ENCODE measurements at places on chromosomes 4 and X. TPM values are rescaled to one million over a fixed set of nuclear protein-coding genes. Genes with fewer than 3 reads are reported as not detected.

GRCh38 chr4:1511441-1512041 is 105.3 kb upstream of the NKX1-1 start:
- peak; percentile 26 for DNase-seq

- DNase-seq = no peak
These were observed 11.5 kb downstream of the NAT8L start for GRCh38 chr4:2070421-2071251.

GRCh38 chrX:153303276-153304262 is 18.0 kb downstream of the PNMA6F start:
- no peak for DNase-seq

The CHST7 gene
- total RNA-seq = 34.5 TPM

The GYG2 gene
- 0.40 TPM for total RNA-seq

- DNase-seq = no peak
These were observed 2.1 kb downstream of the MTM1 start for GRCh38 chrX:150570512-150570911.

The PRRG3 gene
- total RNA-seq = not detected

The SLC6A14 gene
- total RNA-seq = not detected

The MXRA5 gene
- total RNA-seq = under 0.01 TPM

GRCh38 chrX:34849371-34849770 is 93.2 kb upstream of the FAM47B start:
- DNase-seq = no peak

DNA sequence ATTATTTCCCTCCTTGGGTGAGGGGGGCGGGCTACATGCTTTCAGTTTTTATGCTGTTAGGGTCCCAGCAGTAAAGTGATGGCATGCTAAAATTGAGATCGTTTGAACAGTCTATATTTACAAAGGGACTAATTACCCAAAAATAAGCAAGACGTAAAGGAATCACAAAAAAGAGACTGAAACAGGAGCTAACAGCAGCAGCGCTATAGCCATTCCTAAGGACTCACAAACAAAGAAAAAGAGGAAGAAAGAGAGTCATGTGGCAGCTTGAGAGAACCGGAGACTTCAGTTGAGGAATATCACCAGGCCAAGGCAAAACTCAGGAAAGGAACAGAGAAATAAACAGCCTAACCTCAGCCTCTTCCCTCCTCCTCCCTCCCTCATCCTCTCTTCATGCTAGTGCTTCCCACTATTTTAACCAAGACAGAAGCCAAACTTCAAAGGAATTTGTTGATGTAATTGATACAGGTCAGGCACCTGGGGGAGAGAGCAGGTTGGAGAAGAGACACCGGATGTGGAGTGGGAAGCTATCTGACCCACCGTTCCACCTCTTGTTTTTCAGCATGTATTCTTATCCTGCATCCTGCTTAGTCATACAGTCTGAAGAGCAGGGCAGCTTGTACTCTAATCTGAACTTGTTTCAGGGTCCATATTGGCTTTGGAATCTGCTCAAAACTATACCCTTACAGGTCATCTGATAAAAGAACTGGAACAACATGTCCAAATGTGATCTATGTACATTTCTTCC is 383.7 kb downstream of the NAF1 start:
- no peak for DNase-seq

The ALPK1 gene
- total RNA-seq = 1.1 TPM

DNA sequence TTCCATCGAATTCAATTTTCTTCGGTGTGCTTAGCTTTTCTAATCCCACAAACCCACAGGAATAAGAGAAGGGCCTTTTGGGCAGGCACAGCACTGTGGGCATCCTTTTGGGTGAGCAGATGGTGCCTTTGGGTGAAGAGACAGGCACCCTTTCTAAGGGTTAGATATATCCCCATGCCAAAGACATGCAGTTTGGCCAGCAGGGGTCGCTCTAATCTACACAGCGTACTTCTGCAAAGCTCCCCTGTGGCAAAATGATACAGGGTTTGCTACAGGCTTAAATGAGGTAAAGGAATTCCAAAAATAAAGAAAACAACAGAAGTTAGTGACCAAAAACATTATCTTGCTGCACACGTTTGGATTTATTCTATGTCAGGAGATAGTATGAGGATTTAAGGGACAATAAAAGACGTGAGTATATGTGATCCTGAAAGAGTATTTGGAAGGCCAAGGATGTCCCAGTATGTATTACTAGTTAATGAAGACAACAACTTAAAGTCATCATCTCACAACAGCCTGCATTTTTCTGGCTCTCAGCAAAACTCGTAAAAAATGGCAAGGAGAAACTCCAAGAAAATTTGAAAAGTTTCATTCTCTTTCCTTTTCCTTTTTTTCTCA is 49.5 kb downstream of the PHEX start:
- peak; percentile 80 for DNase-seq

The RPS6KA6 gene
- total RNA-seq = 0.99 TPM

DNA sequence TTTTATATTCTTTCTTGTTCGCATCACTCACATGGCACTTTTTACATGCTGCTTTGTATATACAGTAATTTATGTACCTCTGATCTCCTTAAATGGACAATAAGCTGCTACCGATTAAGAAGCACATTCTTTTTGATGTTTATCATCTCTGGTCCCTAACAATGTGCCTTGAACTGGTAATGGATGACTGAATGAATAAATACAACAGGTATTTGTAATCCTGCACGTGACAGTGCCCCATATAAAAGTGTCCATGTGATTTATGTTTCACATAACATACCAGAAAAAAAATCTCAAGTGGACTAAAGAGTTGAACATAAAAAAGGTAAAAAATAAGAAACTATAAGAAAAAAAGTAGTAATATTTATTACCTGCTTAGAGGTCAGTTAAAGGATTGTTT is 7.7 kb upstream of the SLAIN2 start:
- DNase-seq = no peak

The VEGFC gene
- 2.4 TPM for total RNA-seq

The TLR1 gene
- 5.0 TPM for total RNA-seq

GRCh38 chr4:127446427-127446885 is 186.3 kb upstream of the INTU start:
- no peak for DNase-seq

- no peak for DNase-seq
These were observed 37.6 kb downstream of the GLUD2 start for GRCh38 chrX:121084903-121085611.

The NWD2 gene
- total RNA-seq = not detected

- no peak for DNase-seq
These were observed 995.1 kb upstream of the INTU start for GRCh38 chr4:126637706-126638105.

- no peak for DNase-seq
These were observed 18.5 kb downstream of the EPHA5 start for GRCh38 chr4:65651751-65652150.

- peak; percentile 86 for DNase-seq
These were observed 42.9 kb upstream of the INTS6L start for GRCh38 chrX:135477576-135477975.

DNA sequence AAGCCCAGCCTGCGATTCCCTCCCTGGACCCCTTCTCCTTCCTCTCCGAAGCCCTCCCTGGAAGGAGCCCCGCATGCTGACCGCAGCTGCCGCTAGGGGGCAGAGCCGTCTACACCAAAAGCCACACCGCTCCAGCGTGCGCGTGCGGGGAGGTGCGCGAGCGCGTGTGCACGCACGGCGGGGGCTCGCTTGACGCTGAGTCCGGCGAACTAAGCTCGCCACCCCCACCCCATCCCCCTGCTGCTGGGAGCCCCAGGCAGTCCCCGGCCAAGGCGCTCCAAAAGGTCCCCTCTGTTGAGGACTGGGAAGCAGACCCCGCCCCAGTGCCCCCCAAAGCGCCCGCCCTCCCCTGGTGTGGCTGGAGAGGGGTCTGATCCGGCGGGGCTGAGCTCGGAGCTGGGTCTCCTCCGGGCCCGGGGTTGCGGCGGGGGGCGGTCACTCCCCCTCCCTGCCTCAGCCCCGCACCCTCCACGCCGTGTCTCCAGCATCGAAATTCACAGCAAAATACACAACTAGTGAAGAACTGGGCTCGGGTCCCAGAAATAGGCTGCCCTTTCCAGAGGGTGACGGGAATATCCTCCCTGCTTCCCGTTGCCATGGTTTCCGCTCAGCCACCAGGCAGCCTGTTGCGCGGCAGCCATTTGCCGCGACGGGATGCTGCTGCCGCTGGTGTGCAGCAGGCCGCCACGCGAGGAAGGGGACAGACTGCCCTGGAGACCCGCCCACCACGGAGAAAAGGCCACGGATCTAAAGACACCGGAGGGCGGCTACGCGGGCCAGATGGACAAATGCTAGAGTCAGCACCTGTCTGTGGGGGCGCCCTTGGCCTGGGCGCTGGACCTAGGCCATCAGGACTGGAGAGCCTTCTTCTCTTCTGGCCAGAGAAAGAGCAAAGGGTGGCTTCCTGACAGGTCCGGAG is 11.2 kb upstream of the CCNQ start:
- DNase-seq = peak; percentile 65

DNA sequence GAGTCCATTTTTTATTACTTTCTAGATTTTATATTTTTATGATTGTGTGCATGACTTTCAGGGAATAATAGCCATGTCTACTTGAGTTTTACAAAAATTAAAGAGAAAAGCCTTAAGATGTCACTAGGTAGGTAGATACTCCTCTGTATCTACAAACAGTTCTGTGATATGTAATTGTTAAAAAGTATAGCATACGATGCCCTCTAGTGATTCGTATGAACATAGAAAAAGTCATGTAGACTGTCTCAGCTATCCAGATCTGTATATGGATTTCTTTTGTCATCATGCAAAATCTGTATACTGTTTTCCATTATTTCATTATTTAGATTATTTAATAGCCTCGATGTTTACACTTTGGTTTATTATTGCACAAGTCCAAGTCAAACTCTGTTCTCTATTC is 856.6 kb downstream of the CENPC start:
- peak; percentile 54 for DNase-seq

DNA sequence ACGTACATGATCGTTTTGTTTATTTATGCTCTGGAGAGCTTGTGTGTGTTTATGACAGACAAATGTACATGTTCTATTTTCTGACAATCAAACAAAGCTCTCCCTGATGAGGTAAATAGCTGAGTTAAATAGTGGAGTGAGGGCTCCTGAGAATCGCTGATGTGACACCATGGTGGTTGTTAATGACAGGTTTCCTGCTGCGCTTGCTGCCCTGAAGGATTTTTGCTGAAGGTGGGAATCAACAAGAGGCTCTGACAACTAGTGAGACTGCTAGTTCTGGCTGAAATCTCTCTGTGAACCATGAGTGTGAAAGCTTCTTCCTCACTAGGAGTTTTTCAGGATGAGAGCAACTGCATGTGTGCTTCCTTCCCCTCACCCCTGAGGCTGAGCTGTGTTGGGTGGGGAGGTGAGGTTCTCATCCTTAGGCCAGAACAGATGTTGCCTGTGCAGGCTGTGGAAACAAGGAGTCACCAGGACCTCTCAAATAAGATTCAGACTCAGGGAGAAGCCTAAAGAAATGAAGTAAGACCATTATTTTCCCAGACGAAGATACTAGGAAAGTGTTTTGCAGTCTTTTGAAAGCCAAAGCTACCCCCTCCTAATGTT is 173.4 kb upstream of the JADE1 start:
- DNase-seq = no peak

The KLB gene
- total RNA-seq = under 0.01 TPM

- peak; percentile 71 for DNase-seq
These were observed at the start of gene SMIM10 for GRCh38 chrX:134990801-134991481. Gene SMIM10, plus strand, starts transcription at chrX:134990991. Its CDS starts 105 bp downstream, at chrX:134991096.

The NPNT gene
- total RNA-seq = under 0.01 TPM

- DNase-seq = no peak
These were observed 26.4 kb upstream of the ELOVL6 start for GRCh38 chr4:110224812-110225211.

DNA sequence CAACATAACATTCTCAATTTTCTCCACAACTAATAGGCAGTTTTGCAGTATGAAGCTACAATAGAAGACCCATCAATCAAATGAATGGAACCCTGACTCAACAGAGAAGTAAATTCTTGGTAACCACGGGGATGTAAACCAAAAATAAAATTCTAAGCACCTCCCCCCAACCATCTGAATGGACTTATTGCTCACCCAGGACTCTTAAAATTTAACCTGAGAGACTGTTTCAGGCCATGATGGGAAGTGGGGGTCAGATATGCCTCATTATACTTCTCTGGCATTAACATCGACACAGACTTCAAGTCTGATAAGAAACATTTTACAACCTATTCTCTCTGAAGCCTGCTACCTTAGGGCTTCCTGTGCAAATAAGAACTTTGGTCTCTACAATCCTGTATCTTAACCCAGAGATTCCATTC is 620.9 kb downstream of the TLL1 start:
- DNase-seq = no peak

DNA sequence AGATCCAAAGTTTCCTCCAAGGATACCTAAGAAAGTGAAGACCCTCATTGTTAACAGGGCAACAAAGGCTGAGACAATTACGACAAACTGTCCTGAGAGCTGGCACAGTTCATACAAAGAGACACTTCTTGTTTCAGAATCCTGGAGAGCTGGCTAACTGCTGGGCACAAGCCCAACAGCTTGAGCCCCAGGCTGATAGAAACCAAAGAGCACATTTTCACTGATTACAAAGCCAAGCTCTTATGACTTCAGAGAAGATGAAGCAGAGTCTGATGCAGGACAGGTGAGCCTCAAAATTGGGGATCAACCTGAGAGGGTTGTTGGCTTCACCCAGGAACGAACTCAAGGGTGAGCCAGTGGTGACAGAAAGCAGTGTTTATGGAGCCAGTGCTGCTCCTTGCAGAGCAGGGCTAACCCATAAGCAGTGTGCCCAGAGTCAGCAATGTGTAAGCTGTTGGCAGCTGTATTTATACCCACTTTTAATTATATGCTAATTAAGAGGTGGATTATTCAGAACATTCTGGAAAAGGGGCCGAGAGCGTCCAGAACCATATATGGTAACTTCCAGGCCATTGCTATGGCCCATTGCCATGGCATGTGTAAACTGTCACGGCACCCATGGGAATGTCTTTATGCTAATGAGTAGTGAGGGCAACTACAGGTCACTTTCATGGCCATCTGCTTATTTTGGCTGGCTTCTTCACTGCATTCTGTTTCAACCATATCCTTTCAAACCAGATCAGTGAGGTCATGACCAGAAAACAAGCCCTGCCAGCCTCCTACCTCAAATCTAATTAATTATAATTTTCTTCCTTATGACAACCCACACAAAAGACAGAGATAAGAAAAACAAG is 183.7 kb downstream of the EVC2 start:
- DNase-seq = peak; percentile 64

GRCh38 chr4:66602622-66603021 is 932.3 kb upstream of the EPHA5 start:
- no peak for DNase-seq

GRCh38 chr4:151294833-151295496 is 18.0 kb downstream of the PRSS48 start:
- no peak for DNase-seq

GRCh38 chr4:21155367-21155766 is 455.1 kb downstream of the PACRGL start:
- DNase-seq = no peak

The ADGRG4 gene
- total RNA-seq = not detected

- DNase-seq = no peak
These were observed 132.2 kb downstream of the VEGFC start for GRCh38 chr4:176660561-176660960.

GRCh38 chr4:182839256-182839655 is 77.9 kb downstream of the DCTD start:
- DNase-seq = no peak

The FOXR2 gene
- not detected for total RNA-seq

Measured in lung microvascular endothelial cell (primary cell).